ENCODE measurements at places on chromosomes 5 and 9. TPM values are rescaled to one million over a fixed set of nuclear protein-coding genes. Genes with fewer than 3 reads are reported as not detected.

Gene PCDHB12
- total RNA-seq: not detected

Gene GLRA1
- not detected for total RNA-seq

Gene PCDHGC4
- 0.48 TPM for total RNA-seq

Gene IFT74
- total RNA-seq: 14.5 TPM

Gene RLN2
- 0.64 TPM for total RNA-seq

Gene GRIA1
- not detected for total RNA-seq

Gene LCN15
- not detected for total RNA-seq

Measured in tracheal epithelial cell (primary cell).